ENCODE measurements at places on chromosomes 11 and 22.

DNA sequence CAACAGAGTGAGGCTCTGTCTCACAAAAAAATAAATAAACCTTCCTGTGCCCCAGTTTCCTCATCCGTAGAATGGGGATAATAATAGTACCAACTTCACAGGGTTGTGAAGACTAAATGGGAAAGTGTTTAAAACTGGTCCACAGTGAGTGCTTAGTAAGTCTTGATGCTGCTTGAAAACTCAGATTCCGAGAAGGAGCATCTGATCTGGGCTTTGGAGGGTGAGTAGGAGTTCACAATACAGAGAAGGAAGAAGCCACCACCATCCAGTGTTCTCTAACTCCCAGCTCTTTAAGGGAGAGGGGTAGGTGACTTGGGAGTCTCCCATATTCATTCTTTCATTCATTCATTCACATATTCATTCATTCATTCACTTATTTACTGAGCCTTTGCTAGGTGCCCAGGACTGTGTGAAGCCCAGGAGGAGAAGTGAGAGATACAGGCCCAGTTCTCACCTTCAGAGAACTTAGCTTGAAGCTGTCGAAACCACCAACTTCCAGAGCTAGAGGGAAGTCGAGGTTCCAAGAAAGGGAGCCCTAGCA, 17.7 kb downstream of the CYTH4 start:
- no peak for DNase-seq

- no peak for DNase-seq
Observed at GRCh38 chr22:33806191-33806590, 114.1 kb downstream of the LARGE1 start.

DNA sequence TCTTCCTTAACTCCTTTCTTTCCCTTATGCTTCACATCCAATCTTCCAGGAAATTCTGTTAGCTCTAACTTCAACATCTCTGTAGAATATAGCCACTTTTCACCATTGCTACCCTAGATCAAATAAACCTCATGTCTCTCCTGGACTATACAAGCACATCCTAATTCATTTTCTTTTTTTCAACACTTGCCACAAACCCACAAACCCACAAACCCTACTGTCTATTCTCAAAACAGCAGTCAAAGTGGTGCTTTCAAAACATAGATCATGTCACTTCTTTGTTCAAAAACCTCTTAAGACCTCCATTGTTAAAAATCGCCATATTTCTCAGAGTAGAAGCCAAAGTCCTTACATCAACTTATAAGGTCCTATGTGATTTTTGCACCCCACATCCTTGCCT, 94.3 kb downstream of the PIWIL4 start:
- DNase-seq = no peak

DNA sequence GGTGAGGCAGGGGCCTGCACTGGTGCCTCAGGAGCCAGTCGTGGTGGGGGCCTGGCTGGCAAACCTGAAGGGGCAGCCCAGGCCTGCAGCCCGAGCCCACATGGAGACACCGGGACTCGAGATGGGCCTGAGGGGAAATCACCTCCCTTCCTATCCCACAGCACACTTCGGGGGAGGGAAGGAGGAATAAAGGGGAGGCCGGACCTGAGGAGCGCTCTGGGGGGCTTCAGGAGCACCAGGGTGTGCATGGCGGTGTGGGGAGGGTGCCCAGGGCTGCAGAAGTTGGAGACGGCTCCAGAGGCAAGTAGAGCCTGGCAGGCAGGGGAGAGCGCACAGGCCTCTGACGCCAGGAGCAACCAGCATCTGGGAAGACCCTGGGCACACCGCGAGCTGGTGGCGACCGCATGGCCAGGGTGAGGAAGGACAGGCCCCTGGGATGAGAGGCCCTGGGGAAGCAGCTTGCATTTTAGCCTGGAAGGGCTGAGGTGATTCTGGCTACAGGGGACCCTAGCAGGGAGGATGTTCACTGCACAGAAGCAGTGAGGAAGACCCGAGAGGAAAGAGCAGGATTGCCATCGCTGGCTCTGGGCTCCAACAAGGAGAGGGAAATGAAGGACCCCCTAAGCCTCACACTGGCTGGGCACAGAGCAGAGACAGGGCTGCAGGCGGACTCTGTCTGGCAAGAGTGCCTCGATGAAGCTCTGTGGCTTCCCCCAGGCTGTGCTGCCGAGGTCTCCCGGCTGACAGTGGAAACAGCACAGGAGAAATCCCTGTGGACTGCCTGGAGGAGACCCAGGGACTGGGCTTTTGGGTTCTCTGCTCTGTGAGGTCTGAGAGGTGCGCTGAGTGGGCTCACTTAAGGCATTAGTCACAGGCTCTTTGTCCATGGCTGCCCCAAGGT, 457.7 kb downstream of the BRD1 start:
- DNase-seq = no peak

DNA sequence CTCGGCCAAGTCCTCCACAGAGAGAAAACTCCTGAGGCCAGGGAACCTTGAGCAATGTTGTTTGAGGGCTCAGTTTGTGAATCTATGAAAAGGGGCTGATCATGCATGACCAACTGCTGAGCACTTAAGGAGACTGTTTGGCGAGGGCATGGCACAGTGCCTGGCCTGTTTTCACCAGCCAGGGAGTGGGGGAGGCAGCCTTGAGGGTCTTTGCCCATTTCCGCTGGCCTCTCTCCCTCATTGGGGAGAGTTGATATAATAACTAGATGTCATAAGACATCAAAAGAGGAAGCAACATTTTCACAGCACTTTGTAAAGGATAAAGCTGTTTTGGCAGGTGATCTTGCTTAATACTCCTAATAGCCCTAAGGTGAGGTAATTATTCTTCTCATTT, 110.6 kb downstream of the TP53I11 start:
- no peak for DNase-seq

GRCh38 chr11:125088576-125089455, 22.6 kb downstream of the TMEM218 start:
- DNase-seq = no peak

GRCh38 chr11:69111624-69112542, 43.9 kb upstream of the SMIM38 start:
- no peak for DNase-seq

GRCh38 chr22:49517211-49517610, 310.5 kb downstream of the BRD1 start:
- no peak for DNase-seq

DNA sequence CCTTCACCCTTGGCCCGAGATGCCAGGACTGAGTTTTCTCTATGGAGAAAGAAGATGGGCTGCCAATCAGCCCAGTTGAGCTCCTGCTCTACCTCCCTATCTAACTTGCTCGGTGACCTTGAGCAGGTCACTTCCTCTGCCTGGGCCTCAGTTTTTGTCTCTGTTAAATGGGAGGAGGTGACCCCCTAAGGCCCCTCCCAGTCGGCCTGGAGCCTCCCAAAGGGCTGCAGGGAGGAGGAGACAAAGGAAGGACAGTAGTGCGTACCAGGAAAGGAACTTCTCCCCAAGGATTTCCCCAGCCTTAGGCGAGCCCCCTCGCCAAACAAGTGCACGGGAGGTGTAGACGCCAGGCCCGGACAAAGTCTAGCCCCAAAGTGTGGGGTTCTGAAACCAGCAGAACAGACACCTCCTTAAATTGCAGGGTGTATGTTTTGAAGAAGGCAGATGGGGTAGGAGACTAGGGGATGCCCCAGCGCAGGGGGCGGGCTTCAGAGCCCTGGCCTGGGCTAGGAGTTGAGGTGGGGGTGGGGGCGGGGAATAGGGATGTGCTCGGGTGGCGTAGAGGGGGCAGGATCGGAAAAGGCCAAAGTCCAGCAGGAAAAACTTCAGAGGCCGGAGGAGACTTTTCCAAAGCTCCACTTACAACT, 1.0 kb downstream of the CBX7 start:
- no peak for DNase-seq

DNA sequence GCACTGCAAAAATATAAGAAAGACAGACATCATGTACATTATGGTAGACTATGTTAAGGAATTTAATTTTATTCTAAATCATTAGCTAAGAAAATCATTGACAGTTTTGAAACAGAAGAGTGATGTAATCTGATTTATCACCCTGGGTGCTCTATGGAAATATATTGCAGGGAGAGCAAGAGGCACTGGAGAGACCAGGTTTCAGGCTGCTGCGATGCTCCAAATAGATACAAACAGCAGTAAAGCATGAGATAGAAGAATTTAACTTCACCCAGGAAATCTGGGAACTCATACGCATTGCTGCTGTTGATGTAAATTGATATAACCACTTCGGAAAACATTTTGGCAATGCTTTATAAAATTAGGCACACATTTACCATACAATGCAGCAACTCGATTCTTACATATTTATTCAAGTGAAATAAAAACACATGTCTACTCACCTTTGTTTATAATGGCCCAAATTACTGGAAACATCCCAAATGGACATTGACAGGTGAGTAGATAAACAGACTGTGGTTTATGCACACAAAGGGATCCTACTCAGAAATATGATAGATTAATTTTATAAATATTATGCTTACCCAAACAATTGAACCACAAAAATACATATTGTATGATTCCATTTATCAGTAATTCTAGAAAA, 535.1 kb upstream of the CHORDC1 start:
- DNase-seq = no peak

DNA sequence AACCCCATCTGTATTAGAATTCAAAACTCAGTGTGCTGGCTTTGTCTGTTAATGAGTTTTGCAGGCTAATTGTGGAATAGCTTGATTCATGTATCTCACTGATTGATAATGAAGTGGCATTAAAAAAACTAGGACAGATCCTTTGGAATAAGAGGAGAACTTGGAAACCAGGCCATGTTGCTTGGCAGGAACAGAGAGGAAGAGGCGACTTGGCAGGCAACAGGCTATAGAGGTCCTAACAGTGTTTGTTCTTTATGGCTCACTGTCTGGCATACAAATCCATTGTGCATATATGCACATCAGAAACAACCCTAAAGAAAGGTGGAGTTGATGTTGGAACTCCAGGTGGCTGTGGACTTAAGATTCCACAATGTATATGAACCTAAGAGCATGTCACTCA, 17.4 kb upstream of the OR9I1 start:
- no peak for DNase-seq

GRCh38 chr11:25441421-25441820, 890.5 kb upstream of the ANO3 start:
- DNase-seq = no peak

DNA sequence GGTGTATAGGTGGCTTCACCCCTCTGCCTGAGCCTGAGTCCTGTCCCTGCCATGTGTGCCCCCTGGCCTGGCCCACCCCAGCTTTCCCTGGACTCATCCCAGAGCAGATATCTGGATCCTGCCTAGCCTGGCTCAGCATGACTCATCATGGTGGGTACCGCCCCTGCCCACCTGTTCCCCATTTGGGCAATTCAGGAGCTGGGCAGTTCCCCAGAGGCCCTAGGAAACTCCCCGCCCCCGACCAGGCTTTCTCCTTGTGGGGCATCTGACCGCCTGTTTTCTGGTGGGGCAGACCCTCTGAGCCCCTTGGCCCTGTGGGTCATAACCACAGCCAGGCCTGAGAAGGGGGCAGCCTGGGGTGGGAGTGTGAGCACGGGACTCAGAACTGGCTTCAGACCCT, 4.4 kb downstream of the TSPO start:
- DNase-seq = no peak

GRCh38 chr11:5229356-5229755, 2.5 kb upstream of the HBB start:
- no peak for DNase-seq

DNA sequence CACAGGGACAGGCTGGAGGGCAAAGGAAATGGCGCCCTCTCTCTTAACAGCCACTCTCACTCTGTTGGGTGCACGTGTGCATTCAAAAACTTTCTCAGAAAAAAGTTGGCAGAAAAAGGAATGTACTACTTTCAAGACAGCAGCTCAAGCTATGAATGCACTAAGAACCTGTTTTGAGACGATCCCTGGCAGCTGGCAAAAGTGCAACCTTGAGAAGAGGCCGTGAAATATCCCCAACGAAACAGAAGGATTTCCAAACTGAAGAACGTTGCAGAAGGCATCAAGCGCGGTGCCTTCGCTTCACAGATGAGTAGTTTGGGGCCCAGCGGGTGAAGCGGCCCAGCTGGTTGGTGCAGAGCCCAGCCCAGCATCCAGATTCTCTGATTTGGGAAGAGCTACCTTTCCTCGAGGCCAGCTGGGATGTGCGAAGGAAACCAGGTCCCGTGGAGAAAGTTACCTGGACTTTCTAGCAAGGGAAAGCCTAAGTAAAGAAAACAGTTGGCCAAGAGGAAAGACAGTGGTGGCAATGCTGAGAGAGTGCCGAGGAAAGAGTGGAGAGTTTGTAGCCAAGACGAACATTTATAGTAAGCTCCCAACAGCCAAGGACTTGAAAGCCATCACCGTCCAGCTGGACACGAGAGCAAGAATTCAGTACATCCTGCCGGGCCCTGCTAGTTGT, 16.3 kb downstream of the IFT27 start:
- DNase-seq = no peak

DNA sequence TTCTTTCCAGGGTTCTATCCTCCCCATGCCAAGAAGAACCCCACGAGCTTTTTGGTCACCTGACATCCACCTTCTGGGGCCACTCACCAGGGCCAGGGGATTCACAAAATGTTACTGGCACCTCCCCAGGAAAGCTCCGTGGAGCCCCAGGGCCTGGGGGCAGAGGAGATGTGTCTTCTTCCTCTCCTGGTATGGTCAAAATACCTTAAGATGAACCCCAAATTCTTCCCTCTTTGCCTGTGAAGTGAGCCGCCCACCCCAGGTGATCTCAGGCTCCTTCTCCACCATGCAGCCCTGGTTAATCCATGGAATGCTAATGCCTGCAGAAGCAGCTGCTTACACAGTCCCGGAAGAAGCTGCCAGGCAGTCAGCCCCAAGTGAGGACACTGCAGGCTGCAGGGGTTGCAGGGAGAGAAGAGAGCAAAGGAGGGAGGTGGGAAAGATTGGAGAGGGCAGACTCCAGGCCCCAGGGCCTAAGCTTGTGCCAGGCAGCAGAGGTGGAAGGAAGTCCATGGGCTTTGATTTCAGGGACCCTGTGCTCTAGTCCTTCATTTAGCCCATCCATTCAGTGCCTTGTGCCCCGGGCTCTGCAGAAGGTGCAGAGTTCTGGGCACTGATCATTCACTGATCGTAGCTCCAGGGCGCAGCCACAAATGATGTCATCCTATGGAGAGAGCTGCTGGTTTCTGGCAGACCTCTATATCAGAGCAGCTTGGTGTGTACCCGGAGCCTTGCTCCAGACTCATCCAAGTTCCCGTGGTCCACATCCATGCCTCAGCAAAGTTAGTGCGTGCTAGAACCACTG, 127.9 kb upstream of the NECTIN1 start:
- no peak for DNase-seq

DNA sequence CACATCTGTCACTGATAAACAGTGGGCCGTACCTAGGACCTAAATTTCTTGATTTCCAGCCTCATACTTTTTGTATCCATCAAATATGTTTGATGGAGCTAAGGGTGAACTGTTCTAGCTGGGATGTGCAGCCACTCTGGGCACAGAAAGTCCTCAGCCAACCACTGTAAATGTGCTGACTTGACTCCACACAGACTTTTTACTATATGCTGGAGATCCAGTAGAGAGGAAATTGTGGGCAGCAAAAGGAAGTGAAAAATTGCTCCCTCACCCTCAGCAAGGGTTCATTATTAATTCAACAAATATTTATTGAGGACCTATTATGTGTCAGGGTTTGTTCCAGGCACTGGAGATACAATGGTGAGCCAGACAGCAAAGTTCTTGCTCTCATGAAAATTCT, 54.2 kb upstream of the AMPD3 start:
- no peak for DNase-seq

Data from T-helper 22 cell (primary cell).